CD4-positive, alpha-beta memory T cell (primary cell): ENCODE measurements at places on chromosomes 11 and 22.

GRCh38 chr11:4072668-4073285, 21.8 kb upstream of the RRM1 start:
- DNase-seq: peak; percentile 76

DNA sequence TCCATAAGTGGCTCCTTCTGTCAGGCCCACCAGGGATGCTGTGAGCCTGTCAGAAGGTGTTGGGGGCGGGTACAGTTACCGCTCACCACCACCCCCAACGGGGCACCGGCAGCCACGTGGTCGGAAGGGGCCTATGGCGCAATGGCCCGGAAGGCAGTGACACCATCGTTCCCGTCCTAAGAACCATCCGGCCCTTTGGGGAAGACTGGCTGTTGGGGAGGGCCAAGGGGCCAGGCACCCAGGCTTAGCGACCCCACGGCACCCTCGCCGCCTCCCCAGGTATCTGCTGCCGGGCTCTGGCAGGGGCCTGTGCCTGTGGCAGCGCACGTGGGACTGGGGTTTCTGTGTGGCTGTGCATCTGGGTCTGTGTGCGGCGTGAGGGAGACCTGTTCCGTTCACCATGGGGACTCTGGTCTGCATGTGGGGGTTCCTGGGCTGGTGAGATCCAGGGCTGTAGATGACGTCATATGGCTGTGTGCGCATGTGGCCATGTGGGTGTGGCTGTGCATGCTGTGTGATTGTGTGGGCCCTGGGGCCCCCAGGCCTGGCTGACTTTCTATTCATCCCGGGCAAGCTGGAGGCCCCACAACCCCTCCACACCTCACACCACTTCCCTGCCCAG, 717 bp downstream of the OSM start:
- DNase-seq: peak; percentile 90

DNA sequence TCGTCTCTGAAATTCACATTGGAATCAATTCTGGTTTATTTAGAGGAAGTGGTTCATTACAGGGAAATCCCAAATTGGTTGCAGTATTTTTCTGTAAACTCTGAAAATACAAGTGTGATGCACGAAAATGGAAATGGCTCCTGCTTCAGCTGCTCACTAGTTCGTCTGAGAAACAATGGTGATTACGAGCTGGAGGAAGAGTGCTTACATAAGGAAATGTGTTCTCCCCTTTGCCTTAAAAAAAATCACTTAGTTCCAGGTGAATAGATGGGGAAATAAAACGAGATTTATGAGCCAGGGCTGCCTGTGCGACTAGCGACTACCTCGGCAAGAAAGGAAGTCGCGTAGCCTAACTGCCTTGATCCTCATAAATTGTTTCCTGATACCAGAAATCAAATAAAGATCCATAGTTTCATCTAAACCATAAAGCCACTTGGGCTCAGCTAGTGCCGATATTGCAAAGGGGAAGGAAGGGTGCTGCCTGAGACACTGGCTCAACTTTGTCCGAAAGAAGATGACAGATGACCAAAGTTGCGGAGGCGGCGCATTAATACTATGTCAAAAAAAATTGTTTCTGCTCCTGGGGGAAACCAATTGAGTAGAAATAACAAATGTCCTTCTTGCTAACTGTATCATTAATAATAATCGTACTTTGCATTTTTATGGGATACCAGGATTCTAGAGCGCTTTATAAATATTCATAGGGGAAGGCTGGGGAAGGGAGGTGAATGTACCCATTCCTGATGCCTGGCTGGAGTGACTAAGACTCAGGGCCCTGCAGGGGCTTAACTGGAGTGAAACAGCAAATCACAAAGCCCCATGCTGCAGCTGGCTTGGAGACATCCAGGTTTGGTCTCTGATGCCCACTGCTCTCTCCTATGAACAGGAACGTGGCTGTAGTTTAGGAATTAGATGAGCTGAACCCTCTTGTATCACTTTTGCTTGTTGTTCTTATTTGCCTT, 185.7 kb downstream of the BLID start:
- no peak for DNase-seq

- no peak for DNase-seq
These were observed 2.5 kb upstream of the RASGRP2 start for GRCh38 chr11:64746486-64746885.

DNA sequence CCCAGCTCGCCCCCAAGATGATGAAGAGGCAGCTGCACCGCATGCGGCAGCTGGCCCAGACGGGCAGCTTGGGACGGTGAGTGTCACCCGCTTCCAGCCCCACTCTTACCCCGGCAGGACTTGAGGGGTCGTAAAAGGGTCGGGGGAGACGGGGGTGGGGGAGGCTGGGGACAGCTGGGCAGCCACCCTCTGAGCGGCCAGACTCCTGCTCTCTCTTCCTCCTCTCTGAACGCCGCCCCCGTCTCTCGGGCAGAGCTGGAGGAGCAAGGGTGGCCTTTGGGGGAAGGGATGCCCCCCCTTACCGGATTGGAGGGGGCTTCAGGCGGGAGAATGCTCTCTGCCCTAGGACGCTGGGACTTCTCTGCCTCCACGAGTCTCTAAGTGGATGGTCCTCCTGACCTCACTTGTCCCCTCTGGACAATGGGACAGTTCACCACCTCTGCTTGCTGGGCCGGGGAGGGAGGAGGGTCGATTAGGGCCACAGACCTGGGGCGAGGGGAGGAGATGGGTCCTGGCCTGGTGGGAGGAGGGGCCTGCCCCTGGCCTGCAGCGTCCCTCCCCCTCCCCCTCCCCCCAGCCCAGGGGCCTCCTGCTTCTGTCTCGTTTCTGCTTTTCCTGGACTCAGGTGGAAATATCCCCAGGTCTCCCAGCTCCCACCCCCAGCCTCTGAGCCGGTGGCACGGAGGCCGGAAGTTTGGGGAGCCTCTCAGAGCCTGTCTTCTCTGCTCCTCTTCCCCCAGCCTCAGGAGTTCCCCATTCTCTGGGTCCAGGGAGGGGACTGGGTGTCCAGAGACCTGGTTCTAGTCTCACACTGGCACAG, 512 bp downstream of the SH3BP1 start:
- DNase-seq: peak; percentile 30

DNA sequence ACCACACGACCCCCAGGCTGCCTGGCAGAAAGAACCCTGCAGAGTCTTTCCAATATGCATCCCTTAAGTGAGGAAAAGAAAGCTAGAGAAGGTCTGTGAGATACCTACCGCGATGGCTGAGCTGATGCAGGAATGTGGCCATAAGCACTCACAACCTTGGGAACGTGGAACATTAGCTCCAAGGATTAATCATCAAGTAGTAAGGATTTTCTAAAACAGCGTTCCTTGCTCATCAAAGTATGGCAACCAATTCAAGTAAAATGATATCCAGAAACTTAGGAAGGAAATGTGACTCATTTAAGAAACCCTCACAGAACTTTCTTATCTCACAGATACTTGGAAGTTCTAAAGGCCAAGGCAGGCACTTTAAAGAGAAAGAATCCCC, 12.8 kb downstream of the PACSIN2 start:
- no peak for DNase-seq
